ENCODE measurements at places on chromosomes 2 and 18.
A peak's percentile ranks its signal among the peaks of the same experiment; 100 is the strongest.

GRCh38 chr2:27494284-27494943 is 586 bp downstream of the FNDC4 start:
- peaks cover 21% of the 10 kb centered on the region for H3K4me1 ChIP-seq
- peak overlapping the region; percentile 66 for H3K4me3 ChIP-seq
- peaks cover 55% of the 10 kb centered on the region for H3K27me3 ChIP-seq
- no peaks in the 10 kb centered on the region for H3K36me3 ChIP-seq
- DNase-seq: no peak

DNA sequence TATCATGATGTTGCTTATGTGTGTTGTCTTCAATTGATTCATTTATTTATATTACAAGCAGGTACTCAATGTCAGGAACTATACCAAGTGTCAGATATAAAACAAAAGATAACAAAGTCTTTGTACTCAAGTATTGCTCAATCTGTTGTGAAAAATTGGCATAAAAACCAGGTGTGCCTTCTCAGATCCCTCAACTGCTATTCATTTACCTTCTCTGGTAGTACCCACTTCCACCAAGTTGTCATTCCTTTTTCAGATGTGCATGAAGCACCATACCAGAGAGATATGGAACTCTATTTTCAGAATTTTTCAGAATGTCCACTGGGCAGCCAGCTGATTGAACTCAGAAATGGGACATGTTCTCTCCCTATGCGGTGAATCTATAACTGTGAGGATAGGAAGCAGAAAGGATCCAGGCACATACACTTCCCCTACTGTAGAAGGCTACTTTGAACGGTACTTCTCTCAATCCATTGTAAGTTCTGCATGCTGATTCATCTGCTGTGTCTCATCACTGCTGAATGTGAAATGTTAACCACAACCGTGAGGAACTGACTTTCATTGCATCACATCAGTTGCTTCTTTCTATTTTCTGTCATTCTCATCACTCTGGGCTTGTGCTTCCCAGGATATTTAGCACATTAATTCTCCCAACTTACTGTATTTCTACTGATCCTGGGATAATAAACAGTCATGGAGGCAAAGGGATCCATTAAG is 1621.3 kb downstream of the SUCLG1 start:
- H3K27ac ChIP-seq: no peak overlapping the region
- H3K4me1 ChIP-seq: no peaks in the 10 kb centered on the region
- no peak for DNase-seq

DNA sequence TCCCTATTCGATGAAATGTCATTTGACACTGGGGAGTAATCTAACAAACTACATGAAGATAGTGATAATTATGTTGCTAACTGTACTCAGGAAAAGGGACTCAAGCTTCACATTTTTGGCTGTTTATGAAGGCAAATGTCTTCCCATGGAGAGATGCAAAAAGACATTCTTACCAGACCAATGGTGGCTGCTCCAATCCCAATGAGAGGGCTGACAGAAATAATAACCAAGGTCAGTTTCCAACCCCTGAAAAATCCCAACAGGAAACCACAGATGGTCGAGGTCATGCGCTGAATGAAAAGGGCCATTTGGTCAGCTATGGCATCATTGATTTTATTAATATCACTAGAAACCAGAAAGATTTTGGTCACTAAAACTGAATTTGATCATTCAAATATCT is 37.6 kb downstream of the ABCB11 start:
- no peaks in the 10 kb centered on the region for H3K27me3 ChIP-seq
- DNase-seq: no peak
- H3K4me3 ChIP-seq: no peak overlapping the region
- peaks cover 2% of the 10 kb centered on the region for H3K36me3 ChIP-seq
- H3K27ac ChIP-seq: no peak overlapping the region
- peaks cover 28% of the 10 kb centered on the region for H3K4me1 ChIP-seq

DNA sequence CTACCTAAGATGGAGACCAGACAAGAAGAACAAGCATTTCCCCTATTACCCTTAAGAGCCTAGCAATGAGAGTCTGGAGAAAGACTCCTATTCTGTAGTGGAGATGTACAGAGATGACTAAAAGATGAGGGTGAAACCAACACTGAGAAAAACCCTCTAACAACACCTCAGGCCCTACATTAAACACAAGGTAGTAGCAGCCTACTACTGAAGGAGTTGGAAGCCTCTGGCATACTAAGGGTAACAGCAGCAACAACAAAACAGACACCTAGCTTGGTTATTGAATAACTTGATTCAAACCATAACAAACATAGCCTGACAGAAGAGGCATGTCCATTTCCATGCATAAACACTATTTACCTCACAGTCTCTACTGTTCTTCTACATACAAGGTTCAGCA is 60.5 kb downstream of the UGP2 start:
- no peak overlapping the region for H3K4me3 ChIP-seq
- peaks cover 78% of the 10 kb centered on the region for H3K36me3 ChIP-seq
- no peak overlapping the region for H3K27ac ChIP-seq

GRCh38 chr2:62489162-62489561 is 16.8 kb downstream of the TMEM17 start:
- H3K27ac ChIP-seq: peak overlapping the region; percentile 20
- H3K27me3 ChIP-seq: no peaks in the 10 kb centered on the region
- H3K4me1 ChIP-seq: peaks cover 40% of the 10 kb centered on the region
- H3K4me3 ChIP-seq: no peak overlapping the region
- H3K36me3 ChIP-seq: no peaks in the 10 kb centered on the region
- DNase-seq: no peak

GRCh38 chr2:20640411-20641122 is 10.3 kb downstream of the HS1BP3 start:
- no peak overlapping the region for H3K27ac ChIP-seq
- H3K4me3 ChIP-seq: no peak overlapping the region
- H3K4me1 ChIP-seq: peaks cover 6% of the 10 kb centered on the region
- H3K36me3 ChIP-seq: peaks cover 9% of the 10 kb centered on the region
- no peak for DNase-seq
- H3K27me3 ChIP-seq: no peaks in the 10 kb centered on the region

DNA sequence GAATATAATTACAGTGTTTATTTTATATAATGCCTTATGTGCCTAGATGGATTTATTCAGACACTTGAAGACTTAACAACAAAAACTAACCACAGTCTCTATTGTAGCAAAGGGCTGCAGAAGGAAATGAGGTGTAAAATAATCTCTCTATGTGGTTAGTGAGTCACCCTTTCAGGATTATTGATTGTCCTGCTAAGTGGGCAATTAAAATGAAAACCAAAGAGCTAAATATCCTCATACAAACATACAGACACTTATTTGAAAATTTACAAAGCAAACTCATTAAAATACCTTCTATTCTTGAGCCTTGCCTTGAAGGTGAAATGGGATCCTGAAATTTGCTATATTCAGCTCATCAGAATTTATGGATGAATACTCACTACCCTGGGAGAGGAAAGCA is 27.7 kb upstream of the DCC start:
- no peaks in the 10 kb centered on the region for H3K4me1 ChIP-seq
- H3K36me3 ChIP-seq: no peaks in the 10 kb centered on the region
- no peak overlapping the region for H3K4me3 ChIP-seq
- no peaks in the 10 kb centered on the region for H3K27me3 ChIP-seq

DNA sequence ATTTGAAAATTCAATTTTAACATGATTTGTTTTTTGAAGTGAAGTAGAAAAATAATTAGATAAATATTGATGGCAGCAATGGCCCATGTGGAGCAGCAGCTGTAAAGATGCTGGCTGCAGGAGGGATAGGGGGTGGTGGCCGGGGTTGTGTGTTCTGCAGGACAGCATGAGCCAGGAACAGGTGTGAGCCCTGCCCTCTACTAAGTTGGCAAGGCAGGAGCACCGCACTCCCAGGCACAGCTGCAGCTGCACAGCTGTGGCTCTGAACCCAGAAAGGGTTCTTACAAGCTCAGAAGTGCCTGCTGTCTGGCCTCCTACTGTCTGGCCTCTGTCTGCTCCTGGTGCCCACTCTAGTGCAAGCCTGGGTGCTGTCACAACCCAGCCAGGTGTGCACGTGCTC is 10.0 kb upstream of the DUSP19 start:
- no peaks in the 10 kb centered on the region for H3K4me1 ChIP-seq
- no peak overlapping the region for H3K27ac ChIP-seq
- H3K27me3 ChIP-seq: no peaks in the 10 kb centered on the region
